MG63 (cell line): ENCODE measurements at places on chromosomes 7 and 10.
A peak's percentile ranks its signal among the peaks of the same experiment; 100 is the strongest.

GRCh38 chr7:89681448-89681847, 472.8 kb upstream of the STEAP1 start:
- peak; percentile 1 for DNase-seq

GRCh38 chr7:87458148-87458547, 17.3 kb downstream of the ABCB4 start:
- DNase-seq, result no peak

DNA sequence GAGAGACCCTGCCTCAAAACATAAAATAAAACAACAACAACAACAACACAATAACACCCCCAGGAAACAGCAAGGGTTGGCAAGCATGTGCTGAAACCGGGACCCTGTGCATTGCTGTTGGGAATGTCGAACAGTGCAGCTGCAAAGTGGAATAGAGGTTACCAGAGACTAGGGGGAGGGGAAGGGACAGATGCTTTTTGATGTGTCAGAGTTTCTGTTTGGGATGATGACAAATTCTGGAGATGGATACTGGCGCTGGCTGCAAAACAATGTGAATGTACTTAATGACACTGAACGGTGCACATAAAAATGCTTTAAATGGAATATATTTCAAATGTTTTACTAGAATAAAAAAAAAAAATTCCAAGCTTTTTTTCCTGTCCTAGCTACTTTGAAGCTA, 241.8 kb downstream of the TEX36 start:
- DNase-seq, result no peak

GRCh38 chr10:2949948-2950354, 117.4 kb upstream of the PFKP start:
- DNase-seq, result peak; percentile 88
